ENCODE measurements at places on chromosomes 2 and 18.

- peak; percentile 52 for DNase-seq
These were observed at the start of gene KHK for GRCh38 chr2:27086724-27087593. Gene KHK (plus strand): TSS chr2:27086772. CDS start chr2:27087260, 488 bp downstream.

- DNase-seq = no peak
These were observed 54.3 kb downstream of the EDAR start for GRCh38 chr2:108934583-108935245.

GRCh38 chr2:46448111-46448510 is 31.3 kb upstream of the TMEM247 start:
- no peak for DNase-seq

- no peak for DNase-seq
These were observed 172.0 kb upstream of the SPOPL start for GRCh38 chr2:138329591-138329990.

GRCh38 chr2:99150706-99151105 is 4.0 kb downstream of the TSGA10 start:
- no peak for DNase-seq

GRCh38 chr2:134491022-134491421 is 227.8 kb downstream of the TMEM163 start:
- no peak for DNase-seq

GRCh38 chr18:62682371-62682770 is 33.0 kb upstream of the PHLPP1 start:
- DNase-seq = peak; percentile 70

- DNase-seq = no peak
These were observed 276.6 kb downstream of the ZNF521 start for GRCh38 chr18:25075331-25075730.

- peak; percentile 88 for DNase-seq
These were observed 76.9 kb upstream of the GCFC2 start for GRCh38 chr2:75787532-75788132.

- DNase-seq = no peak
These were observed 217.1 kb downstream of the DYM start for GRCh38 chr18:49243391-49243790.

- DNase-seq = peak; percentile 90
These were observed at the start of gene TBC1D8 for GRCh38 chr2:101151146-101151858. Gene TBC1D8 (minus strand): TSS chr2:101151382. CDS start chr2:101151253, 129 bp downstream.

- DNase-seq = peak; percentile 56
These were observed 36.4 kb downstream of the RAMP1 start for GRCh38 chr2:237895544-237896506.

GRCh38 chr18:63511285-63511684 is 30.9 kb upstream of the SERPINB12 start:
- peak; percentile 3 for DNase-seq

DNA sequence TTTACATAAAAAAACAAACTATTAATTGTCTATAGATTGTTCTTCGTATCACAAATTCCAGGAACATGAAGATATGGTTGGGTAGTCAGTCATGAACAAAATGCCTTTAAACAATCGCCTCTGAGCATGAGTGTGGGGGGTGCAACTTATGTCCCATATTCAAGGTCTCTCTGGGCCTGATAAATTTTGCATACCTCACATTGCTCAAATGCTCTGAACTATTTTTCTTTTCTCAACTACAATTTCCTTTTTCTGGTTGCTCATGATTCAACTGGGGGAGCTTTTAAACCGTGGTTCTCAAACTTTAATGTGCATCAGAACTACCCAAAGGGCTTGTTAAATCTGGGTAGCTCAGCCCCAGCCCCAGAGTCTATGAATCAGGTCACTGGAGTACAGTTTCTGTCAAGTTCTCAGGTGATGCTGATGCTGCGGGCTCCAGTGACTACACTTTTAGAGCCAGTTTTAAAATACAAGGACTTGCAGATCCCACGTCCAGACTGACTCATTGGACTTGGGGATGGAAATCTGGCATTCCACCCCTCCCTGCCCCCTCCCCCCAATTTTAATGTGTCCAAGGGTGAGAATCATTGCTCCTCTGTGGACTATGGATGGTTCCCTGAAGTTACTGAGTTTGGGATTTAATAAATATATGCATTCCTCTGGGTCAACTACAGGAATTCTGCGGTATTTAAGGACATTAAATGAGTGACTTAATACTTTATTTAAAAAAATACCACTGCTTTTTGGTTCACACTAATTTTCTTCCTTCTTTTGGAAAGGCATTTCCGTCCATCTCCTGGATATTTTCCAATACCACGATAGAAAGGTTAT is 1.5 kb upstream of the GPD2 start:
- DNase-seq = no peak

- DNase-seq = peak; percentile 7
These were observed 285.5 kb upstream of the NETO1 start for GRCh38 chr18:73153271-73153670.

DNA sequence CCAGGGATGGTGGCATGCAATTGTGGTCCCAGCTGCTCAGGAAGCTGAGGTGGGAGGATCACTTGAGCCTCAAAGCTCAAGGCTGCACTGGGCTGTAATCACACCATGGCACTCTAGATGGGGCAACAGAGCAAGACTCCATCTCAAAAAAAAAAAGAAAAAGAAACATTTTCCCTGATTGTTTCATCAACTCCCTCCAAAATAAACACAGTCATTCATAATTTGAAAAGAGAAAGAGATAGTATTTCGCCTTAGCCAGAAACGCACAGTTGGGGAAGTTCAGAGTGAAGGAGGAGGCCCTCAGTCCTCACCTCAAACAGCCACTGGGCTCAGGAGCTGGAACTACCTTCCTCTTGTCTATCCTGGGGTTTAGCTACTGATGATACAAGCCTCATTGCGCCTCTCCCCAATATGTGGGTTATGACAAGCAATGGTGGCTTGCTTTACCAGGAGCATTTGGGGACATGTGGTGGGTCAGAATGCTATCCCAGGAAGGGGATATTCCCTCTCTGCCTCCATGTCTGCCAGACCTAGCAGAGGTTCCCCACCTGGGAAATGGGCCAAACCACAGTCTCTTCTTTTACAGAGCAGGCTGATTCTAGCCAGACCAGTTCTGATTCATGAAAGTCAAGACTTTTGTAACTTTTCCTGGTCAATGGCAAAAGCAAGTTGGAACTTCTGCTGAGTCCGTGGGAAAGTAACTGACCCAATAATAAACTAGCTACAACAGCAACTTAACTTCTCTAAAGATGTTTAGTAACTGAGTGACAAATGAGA is 22.2 kb upstream of the TMEM87B start:
- DNase-seq = no peak

DNA sequence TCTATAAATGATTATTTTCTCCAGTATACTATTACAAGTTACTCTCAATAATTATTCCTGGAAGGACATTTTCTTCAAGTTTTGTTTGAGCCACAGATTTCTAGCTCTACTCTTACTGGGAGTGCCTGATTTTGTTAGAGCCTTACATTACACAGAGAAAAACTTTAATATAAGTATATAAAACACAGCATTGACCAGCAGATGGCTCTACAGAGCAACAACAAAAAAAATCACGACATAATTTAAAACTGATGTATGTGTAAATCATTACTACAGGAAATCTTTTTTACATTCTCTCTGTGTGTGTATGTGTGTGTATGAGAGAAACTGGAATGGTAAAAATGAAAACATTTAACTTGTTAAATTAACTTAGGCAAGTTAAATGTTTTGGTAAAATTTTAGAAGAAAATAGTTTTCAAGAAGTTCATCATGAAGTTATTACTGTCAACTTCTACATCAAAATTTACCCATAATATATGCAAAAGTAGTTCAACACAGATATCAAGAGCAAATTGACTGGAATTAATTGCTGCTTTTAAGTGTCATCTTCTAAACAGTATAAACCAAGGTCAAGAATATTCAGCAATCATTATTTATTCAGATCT is 103.3 kb downstream of the MDH1 start:
- peak; percentile 64 for DNase-seq

DNA sequence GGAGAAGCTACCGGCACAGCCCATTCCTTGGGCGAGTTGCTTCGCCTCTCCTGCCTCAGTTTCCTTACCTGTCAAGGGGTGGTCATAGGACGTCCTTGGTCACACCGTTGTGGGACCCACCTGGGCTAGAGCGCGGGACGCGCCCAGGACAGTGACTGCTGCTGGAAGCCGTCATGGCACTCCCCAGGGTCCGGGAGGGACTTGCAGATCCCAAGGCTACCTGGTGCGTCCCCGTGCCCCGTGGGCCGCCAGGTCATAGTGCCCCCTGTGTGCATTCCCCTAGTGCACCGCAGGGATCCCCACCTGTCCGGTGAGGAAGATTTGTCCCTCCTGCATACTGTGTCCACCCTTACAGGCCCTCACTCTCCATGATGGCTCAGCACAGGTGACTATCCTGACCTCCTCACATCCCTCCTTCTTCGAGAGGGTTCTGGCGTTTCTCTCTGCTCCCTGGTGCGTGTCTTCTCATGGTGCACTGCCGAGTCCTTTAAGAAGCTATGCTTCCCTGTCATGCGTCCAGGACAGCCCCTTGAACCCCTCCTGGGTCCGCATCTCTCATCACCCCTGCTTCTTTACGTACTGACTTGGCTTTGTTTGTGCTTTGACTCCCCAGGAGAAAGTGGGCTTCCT is 886 bp upstream of the STK25 start:
- no peak for DNase-seq

GRCh38 chr2:229405796-229406195 is 134.7 kb upstream of the PID1 start:
- DNase-seq = no peak

DNA sequence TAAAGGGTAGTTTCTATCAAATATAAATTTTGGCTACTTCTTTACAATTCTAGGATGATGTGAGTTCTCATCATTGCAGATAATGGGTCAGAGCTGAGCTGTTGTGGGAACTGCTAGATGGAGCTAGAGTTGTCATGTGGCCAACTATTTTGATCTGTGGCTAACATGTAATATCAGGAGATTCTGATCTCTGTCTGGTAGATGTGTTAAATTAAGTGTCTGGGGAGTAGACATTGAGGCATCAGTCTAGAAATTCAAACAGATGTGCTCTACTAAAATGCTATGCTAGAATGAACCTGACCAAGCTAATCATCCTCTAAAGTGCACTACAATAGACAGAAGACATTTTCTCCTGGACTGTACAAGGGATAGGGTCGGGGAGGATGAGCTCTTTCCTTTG is 30.3 kb upstream of the DARS1 start:
- DNase-seq = no peak

GRCh38 chr2:118731413-118731812 is 116.0 kb downstream of the EN1 start:
- DNase-seq = no peak

- DNase-seq = no peak
These were observed 43.3 kb upstream of the EDAR start for GRCh38 chr2:109032229-109032820.

GRCh38 chr2:60552078-60552850 is 1.2 kb downstream of the BCL11A start:
- peak; percentile 61 for DNase-seq

DNA sequence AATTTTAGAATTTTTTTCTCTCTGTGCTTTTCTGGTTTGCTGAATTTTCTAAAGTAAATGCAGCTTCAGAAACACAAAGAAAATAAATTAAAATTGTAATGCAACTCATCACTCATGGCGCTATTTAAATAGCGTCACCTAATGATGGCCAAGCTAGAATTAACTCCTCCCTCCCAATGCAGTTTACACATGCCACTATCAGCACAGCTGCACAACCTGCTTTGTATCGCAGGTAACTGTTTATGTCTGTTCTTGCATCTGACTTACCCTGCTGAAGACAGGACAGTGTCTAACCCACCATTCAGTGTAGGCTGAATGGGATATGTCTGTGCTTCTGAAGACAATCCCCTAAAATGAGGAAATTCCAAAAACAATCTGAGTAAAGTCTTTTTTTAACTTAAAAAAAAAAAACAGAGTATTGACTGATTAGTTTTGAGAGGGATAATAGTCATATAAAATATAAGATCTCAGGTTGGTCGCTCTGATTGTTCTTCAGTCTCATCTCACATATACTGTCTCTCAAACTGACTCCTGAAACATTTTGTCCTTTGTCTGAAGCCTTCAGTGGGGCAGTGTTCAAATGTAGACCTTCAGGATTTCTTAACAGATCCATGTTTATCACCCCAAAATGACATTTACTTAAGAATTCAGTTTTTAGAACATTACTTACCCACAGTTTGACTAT is 271.4 kb downstream of the ZEB2 start:
- no peak for DNase-seq

- no peak for DNase-seq
These were observed 58.6 kb upstream of the ZCCHC2 start for GRCh38 chr18:62464266-62464665.

DNA sequence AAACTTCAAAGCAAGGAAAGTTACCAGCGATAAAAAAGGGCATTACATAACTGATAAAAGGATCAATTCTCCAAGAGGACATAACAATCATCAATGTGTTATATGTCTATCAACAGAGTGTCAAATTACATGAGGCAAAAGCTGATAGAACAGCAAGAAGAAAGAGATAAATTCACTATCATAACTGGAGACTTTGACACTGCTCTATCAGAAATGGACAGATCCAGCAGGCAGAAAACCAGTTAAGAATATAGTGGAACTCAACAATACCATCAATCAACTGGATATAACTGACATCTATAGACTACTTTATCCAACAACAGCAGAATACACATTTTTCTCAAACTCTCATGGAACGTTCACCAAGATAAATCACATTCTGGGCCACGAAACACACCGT is 65.0 kb downstream of the ROCK2 start:
- DNase-seq = no peak

DNA sequence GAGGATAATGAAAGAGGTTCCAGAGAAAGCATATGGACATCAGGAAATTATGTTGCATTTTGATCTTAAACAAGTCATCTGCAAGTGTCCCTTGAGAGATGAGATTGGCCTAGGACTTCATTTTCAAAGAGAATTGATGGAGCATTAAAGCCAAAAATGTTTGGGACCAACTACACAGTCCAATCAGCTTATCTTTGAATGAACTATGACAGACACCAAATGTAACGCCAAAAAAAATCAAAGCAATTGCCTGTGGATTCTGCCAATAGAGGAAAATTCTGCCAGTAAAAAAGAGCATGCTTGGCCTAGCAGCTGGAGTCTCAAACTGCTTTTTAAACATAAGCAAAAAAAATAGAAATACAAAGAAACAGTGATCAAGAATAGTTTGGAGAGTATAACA is 594.5 kb upstream of the CHAC2 start:
- peak; percentile 14 for DNase-seq

GRCh38 chr18:3824101-3824500 is 374.1 kb downstream of the TGIF1 start:
- no peak for DNase-seq

DNA sequence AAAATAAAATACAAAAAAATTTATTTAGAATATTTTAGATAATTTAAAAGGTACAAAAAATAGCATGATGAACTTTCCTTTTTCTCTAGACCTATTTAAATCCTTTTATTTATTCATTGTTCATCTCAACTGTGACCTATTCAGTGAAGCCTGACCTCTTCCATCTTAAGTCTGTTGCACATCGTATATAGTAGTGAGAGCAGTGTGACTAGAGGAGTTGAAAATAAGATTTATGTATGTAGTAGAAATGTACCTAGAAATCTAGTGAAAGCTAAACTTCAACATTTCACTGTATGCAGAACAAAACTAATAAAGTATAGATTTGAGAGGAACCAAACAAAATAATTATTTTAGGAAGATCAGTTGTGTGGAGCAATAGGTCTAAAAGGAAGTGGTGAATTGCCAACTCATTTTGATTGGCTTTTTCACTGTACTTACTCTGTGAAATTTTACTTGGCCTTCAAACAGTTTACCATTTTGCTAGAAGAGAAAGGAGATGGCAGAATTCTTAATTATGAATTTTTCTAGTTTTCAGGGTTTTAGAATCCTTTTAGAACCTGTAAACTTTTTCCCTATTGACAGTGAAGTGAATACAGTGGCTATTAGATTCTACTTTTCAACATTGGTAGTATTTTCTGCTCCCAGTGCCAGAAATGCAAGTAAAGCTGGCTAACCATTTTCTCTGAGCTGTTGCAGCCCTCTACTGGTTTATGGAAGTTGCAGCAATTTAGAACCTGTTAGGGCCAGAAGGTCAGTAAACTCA is 11.0 kb downstream of the ANKRD12 start:
- DNase-seq = peak; percentile 59

Data from brain (organoid and tissue), 16 donors.